Amniotic epithelial cell (primary cell): ENCODE measurements at places on chromosomes 3 and 15.
A peak's percentile ranks its signal among the peaks of the same experiment; 100 is the strongest.

DNA sequence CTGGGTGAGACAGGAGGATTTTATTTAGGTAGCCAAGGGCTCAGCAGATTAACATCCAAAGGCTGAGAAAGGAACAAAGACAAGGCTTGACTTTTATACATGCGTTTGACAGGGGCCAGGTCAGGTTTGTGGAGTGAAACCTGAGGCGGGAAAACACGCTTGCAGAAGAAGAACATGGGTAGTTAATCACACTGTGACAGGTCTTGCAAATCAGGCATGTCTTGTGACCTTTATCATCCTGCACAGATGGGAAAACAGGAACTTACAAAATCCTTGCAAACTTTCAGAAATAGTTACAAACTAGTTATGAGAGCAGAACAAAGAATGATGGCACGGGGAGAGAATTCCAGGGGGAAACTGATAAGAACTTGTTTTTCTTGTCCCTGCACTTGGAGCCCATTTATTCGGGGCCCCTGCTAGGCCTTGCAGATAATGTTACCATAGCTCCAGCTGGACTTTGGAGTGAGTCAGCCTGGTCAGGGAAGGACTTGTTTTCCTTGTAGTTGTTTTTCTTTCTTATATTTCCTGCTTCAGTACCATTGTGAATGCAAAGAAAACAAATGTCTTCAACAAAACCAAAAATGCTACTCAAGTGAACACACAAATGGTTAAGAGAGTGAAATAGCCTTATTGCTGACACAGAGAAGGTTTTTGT is 965.9 kb upstream of the ROBO1 start:
- DNase-seq: peak; percentile 84

DNA sequence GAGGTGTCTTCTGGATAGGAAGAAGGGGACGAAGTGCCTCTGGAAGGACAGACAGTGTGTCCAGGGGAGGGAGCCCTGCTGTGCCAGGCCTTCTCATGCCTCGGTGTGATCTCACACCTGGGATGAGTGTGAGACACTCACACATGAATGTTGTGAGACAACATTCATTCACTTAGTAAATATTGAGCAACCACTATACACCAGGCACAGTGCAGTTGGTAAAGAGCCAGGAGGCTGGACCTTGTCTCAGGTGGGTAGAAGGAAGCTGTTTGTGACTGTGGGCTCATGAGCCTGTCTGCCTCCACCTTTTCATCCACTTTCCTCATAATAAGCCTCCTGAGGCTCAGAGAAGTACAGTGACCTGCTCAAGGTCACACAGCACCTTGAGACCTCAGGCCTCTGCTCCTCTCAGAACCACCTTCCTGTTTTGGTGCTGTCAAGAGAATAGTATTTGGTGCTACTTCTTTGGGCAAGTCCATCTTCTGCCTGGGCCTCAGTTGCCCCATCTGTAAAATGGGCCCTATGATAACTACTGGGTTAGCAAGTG is 20.9 kb downstream of the SLC6A6 start:
- peak; percentile 41 for DNase-seq

DNA sequence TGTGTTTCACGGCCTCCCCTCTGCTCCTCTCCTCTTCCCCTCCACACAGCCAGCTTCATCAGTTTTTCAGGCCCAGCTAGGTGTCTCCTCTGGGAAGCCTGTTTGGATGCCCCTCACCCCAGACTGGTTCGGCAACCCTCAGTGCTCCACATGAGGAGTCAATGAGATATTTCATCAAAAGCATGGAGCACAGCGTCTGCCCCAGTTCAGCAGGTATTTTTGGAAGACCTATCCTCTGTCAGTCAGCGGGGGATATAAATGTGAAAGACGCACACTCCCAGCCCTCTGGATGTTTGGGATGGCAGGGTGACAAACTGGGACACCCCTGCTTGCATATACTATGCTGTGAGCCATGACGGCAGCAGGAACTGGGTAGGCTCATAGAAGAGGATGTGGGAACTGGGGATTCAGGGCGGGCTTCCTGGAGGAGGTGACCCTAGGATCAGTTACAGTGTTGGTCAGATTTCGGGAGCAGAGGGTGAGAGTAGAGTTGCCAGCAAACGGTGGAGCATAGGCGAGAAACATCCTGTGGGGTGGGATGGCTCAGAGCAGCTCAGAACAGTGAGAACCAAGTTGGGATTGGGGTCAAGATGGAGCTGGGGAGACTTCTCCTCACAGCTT is 42.9 kb downstream of the PXYLP1 start:
- no peak for DNase-seq

DNA sequence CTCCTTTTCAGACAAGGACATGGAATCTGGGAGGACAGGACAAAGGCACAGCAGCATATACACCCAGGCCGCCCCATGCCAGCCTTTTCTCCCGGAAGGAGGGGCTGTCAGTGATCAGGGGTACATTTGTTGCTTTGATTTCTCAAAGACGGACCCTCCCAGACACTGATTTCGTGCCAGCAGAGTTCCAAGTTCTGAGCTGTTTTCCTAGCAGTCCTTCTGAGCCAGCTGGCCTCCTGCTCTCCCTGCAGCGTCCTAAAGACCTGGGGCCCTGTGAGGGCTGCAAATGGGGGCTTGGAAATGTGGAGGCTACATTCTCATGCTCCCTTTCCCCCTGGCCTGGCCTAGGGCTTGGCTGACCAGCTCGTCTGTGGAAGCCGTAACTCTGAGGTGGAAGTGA is 22.3 kb downstream of the CTSH start:
- no peak for DNase-seq

DNA sequence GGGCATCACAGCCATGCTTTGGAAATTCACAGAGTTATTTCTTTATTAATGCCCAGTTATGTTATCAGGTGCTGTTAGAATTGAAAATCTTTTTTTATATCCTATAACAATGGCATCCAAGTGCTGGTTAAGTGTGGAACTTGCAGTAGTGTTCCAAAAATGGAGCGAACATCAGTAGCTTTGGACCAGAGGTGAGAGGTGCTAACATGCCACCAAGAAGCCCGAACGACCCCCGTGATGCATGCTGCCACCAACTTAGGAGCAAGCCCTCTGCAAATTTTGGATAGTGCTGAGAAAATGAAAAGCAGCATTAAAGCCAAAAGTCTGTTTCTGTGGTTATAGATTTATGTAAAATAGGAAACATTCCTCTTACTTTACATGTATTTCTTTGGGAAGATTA is 24.8 kb downstream of the RBP1 start:
- no peak for DNase-seq

GRCh38 chr3:188954590-188955208 is 217.1 kb upstream of the TPRG1 start:
- DNase-seq: peak; percentile 82

GRCh38 chr3:147008886-147009285 is 397.5 kb downstream of the ZIC4 start:
- no peak for DNase-seq

DNA sequence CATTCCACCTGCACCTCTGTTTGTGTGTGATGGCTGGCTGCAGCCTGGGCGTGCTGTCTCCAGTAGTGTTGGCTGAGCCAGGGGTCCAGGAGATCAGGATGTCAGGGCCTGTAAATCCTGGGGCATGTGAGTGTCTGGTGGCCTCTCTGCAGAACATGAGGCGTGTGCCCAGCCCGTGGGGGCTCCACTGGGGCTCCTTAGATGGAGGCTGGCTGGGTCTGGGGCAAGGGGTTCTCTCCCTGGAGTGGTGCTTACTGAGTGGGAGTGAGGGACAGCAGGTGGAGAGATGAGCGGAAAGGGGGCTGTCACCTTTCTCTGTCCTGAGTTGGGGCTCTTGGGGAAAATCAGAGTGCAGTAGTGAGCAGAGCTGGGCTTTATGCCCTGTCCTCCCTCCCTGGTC is 152.2 kb downstream of the CHDH start:
- DNase-seq: no peak

GRCh38 chr3:130659911-130660310 is 86.7 kb downstream of the PIK3R4 start:
- DNase-seq: no peak

- no peak for DNase-seq
Measured at GRCh38 chr3:175726228-175726627, 867.1 kb downstream of the NAALADL2 start.

DNA sequence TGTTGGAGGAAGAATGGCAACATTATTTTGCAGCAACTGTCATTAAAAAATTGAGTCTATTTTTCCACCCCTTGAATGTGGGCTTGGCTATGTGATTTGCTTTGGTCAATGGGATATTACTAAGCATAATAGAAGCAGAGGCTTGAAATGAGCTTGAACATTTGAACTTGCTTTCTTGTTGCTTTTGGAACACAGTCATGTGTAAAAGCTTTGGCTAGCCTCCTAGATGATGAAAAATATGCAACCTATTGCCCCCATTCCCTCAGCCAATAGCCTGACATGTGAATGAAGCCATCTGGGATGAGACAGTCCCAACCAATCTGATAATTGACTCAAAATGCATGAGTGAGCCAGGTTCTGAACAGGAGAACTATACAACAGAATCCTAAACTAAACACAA is 78.4 kb downstream of the PLSCR2 start:
- DNase-seq: peak; percentile 35

DNA sequence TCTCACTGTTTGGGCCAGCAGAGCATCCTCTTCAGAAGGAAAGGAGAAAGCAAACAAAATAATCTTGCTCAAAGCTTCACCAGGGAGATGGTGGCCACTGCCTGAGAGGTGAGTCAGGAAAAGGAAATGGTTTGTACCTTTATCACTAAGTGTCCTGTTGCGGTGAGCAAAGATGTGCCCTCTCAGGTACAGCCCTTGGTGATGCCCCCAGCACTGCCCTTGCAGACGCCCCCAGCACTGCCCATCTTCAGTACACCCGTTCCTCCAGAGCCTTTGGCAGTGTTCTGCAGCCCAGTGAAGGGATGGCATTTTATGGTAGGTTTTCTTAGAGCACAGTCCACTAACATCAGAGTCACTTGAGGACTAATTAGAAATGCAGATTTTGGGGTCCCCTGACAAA is 92.3 kb downstream of the ZNF621 start:
- no peak for DNase-seq

GRCh38 chr3:133783762-133784161 is 21.9 kb upstream of the SRPRB start:
- DNase-seq: no peak

- DNase-seq: peak; percentile 80
Measured at GRCh38 chr3:76131396-76132153, 346.2 kb upstream of the ZNF717 start.

- DNase-seq: no peak
Measured at GRCh38 chr3:120839120-120839519, 68.9 kb upstream of the STXBP5L start.

DNA sequence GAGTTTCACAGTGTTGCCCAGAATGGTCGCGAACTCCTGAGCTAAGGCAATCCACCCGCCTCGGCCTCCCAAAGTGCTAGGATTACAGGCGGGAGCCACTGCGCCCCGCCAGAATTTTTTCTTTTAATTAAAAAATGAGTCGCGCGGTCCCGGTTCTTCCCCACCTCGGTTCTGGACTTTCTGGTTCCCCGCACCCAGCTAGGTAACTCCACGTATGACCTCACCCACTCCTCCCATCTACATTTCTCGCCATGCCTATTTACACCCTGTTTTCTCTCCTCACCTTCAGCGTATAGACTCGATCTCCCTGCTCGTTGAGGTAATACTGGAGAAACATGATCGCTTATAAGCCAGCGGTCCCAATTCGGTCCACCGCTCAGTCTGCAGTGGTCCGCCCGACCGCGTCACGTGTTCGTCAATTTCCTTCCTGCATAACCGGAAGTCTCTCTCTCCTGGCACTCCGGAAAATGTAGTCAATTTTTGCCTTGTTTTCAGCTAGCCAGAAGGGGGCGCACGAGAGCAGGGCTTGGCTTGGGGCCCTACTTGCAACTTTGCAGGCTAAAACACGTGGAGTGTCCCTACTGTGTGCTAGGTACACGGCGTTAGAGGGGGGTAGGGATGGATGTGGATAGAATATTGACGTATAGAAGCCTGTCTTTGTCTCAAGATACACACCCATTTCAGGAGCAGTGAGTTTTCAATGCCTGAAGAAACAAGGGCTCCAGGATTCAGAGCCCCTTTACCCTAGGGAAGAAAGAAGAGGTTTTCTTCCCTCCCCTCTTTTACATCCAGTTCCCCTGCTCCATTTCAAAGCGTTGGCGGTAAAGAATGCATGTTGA is at the start of the genes NOP10 and NUTM1:
Gene NOP10, minus strand, starts transcription at position 400 of the 839 bp plus-strand sequence. Its CDS starts 63 bp downstream, at position 337.
Gene NUTM1, plus strand, starts transcription at position 579 of the 839 bp plus-strand sequence. CDS start 382 bp downstream, outside the sequence.
- DNase-seq: peak; percentile 92

GRCh38 chr3:117932441-117932840 is 1102.2 kb downstream of the IGSF11 start:
- DNase-seq: no peak

DNA sequence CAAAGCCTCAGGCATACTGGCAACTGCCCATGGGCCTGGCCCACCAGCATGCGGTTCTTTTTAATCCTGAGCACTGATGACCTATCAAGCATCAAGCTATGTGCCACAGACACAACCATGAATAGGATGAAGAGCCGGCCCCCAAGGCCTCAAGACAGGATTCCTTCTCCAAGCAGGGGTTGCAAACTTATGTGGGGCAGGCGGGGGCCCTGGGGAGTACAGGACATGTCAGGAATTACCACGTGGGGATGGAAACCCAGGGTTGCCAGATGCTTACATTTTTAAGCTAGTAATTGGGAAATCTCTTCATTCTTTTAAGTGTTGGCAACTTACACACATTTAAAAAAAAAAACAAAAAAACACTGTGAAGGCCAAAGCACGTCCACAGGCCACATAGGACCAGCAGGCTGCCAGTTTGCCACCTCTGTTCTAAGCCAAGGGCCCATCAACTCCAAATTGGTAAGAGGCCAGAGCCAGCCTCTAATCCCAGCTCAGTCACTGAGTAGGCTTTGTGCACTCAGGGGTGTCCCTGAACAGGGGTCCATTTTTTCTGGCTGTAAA is 32.8 kb downstream of the BDH1 start:
- DNase-seq: peak; percentile 83

DNA sequence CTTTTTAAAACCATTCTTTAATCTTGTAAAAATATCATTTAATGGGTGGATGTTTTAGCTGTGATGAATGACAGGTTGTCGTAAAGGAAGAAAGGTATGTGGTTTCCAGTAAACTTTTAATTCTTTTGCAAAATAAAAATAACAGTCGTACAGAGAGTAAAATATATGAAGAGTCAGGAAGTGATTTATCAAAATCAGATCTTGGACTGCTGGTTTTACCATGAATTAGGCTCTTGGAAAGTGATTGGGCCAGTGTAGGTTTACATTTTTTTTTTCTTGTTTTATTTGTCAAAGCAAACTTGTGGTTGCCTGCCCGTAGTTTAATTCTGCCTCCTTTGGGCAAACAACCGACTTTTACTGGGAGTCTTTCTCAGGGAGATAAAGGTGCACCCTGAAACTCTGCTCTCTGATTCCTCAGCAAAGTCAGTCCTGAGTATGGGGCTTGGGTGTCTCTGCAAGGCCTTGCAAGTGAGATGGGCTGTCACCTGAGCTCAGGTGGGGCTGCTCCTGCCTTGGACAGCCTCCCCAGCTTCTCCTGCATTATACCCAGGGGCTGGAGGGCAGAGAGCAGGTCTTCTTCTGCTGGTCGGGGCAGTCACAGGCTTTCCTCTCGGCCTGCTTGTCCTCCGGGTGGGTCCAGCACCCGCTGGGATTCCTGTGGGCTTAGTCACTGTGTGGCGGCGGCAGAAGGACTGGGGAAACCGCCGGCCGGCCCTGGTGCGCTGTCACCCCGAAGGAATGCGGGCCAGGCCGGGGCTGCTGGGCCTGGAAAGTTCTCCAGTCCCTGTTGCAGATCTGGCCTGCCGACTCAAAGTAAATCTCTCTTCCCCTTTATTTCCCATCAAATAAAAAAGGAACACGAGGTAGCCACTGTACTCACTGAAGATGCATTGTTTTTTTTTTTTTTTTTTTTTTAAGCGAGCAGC is 79.0 kb downstream of the IGF1R start:
- DNase-seq: peak; percentile 92

- no peak for DNase-seq
Measured at GRCh38 chr15:24734396-24734795, 58.8 kb downstream of the NPAP1 start.

GRCh38 chr3:51471775-51472652 is 27.8 kb downstream of the DCAF1 start:
- peak; percentile 63 for DNase-seq
